GM06990 (cell line): ENCODE measurements at places on chromosomes 5 and 9.

DNA sequence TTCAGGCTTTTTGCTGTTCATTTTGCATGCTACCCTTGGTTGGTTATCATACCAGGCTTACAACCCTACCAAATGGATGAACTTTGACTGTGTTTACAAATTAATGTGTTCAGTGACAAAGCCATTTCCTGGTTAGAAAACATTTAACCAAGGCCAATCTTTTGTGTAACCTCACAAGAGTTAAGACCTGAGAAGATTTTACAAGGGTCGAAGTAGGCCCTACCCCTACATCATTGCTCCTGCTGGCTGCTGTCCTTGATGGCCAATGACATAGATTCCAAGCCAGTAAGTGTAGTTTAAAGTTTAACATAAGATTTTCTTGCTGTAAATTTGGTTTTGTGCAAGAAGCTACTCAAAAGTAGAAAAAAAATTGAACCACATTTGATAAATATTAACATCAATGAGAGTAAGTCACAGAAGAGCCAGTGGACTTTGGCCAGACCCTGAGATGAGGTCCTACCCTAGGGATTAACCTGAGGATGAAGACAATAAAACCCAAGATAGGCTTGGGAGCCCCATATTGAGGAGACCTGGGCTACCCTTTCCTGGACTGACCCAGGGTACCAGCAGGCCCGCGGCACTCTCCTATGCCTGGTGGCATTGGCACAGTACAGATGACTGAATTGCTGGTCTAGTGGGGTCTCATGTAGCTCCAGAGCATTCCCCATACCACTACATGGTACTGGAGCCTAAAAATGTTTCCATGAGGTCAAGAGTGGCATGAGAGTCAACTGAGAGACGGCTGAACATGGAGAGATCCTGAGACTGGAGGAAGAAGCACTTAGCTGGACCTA is 8.3 kb downstream of the C1QTNF3 start:
- no peak for DNase-seq

- DNase-seq: no peak
These were observed 98.3 kb upstream of the BOD1 start for GRCh38 chr5:173714551-173715428.

- peak; percentile 23 for DNase-seq
These were observed 52.5 kb downstream of the RPS23 start for GRCh38 chr5:82225525-82226172.

- no peak for DNase-seq
These were observed 681 bp downstream of the F2R start for GRCh38 chr5:76716456-76717157.

GRCh38 chr5:27403243-27403882 is 365.0 kb upstream of the CDH9 start:
- DNase-seq: no peak
